ENCODE measurements at places on chromosomes 1 and 21.

DNA sequence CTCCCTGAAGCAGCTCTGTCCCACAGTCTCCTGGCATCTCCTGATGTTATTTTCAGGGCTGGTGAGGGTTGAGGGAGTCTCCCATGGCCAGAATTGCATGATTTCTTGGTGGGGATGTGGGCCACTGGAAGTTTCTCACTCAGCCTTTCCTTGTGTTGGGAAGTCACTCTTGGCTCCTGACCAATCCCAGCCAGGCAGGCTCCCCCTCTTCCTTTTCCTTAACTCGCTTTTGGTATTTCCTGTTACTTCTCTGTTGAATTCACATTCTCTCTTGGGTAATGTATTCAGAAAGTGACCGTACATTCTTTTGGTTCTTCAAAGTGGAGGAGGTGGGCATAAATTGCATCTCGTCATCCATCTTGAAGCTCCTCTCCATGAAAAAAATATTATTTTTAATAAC lies 135.7 kb downstream of the PCBP3 start:
- no peak for DNase-seq

- no peak for DNase-seq
These were observed 16.7 kb downstream of the MEAF6 start for GRCh38 chr1:37497832-37498231.

DNA sequence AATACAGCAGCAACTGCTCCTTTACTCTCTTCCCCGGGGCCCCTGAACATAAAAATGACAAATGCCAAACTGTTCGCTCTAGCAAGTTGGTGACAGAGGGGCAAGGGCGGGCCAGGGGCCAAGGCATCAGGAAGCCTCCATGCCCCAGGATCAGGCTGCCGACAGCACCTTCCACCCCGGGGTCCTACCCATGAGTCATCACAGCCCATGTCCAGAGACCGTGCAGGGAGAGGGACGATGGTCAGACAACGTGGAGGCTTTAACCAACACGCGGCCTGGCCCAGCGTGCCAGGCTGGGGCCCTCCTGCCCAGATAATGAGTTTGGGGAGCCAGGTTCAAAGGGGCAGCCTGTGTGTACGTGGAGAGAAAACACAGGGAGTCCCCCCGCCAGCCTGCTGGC lies 90.5 kb downstream of the CASZ1 start:
- DNase-seq, result no peak

GRCh38 chr1:30286241-30286987 lies 437.0 kb downstream of the MATN1 start:
- DNase-seq, result no peak
